Tongue (tissue), 3 donors: ENCODE measurements at places on chromosomes 12 and 14. TPM values are rescaled to one million over a fixed set of nuclear protein-coding genes. Genes with fewer than 3 reads are reported as not detected.

The KSR2 gene
- total RNA-seq = 0.10 TPM

The LMBR1L gene
- total RNA-seq = 39.8 TPM

The HOXC6 gene
- not detected for total RNA-seq

The CEP128 gene
- total RNA-seq = 17.6 TPM

The ABHD4 gene
- total RNA-seq = 8.4 TPM

The OTUB2 gene
- 0.41 TPM for total RNA-seq

The ENDOU gene
- total RNA-seq = 16.4 TPM

The NGB gene
- total RNA-seq = not detected

The SMOC1 gene
- 4.0 TPM for total RNA-seq

The TAS2R10 gene
- 2.8 TPM for total RNA-seq

The DDN gene
- total RNA-seq = 2.4 TPM

The SMIM41 gene
- total RNA-seq = 0.82 TPM

The NTN4 gene
- 47.9 TPM for total RNA-seq

The EIF2B1 gene
- total RNA-seq = 62.2 TPM

The LGR5 gene
- total RNA-seq = 2.5 TPM

The TRIM9 gene
- total RNA-seq = 1.1 TPM

The REM2 gene
- total RNA-seq = 0.72 TPM

The LRR1 gene
- 9.6 TPM for total RNA-seq

The SYCP3 gene
- total RNA-seq = not detected

The IFI27L1 gene
- total RNA-seq = 5.0 TPM

The PPM1H gene
- 4.5 TPM for total RNA-seq

The CPM gene
- 26.2 TPM for total RNA-seq

The TRHDE gene
- 1.8 TPM for total RNA-seq

The ACSS3 gene
- 11.1 TPM for total RNA-seq

The MMP19 gene
- total RNA-seq = 1.5 TPM

The MYO1A gene
- total RNA-seq = not detected

The TMTC1 gene
- total RNA-seq = 67.0 TPM

The PDZRN4 gene
- total RNA-seq = 2.7 TPM

The YEATS4 gene
- 11.1 TPM for total RNA-seq

The KRT72 gene
- total RNA-seq = 0.21 TPM

The ADCY4 gene
- 16.7 TPM for total RNA-seq

The PHLDA1 gene
- total RNA-seq = 13.4 TPM

The CCDC197 gene
- not detected for total RNA-seq
